CD8-positive, alpha-beta T cell (primary cell): ENCODE measurements at places on chromosomes 11 and 22.

- DNase-seq, result no peak
Measured at GRCh38 chr11:114232400-114233059, 63.7 kb upstream of the NNMT start.

DNA sequence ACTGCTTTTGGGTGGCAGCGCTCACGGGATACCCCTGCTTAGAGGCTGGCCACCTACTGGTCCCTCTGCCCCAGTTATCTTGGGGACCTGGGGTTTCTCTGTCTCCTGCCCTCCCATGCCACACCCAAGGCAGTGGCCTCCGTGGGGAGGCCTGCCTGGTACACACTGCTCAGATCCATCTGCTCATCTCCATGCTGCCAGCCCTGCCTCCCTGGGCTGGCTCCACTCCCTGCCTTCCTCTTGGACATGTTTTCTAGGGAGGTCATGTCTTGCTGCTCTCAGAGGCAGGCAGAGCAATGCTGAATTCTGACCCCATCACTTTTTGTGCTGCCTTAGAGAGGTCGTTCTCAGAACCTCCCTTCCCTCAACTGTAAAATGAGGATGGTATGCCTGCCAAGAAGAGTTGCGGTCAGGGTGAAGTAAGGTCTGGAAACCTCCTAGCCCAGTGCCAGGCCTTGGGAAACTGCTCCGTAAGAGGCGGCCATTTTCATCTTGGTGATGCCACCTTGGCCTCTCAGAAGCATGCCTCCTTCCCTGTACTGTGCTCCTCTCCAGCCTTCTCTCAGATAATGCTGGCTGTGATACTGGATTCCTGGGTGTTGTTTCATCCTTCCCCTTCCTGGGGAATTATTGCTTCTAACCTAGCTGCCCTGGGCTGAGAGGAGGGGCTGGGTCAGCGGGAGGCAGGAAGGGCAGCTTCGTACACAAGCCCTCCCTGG lies 186.4 kb upstream of the ZBED5 start:
- DNase-seq, result no peak

DNA sequence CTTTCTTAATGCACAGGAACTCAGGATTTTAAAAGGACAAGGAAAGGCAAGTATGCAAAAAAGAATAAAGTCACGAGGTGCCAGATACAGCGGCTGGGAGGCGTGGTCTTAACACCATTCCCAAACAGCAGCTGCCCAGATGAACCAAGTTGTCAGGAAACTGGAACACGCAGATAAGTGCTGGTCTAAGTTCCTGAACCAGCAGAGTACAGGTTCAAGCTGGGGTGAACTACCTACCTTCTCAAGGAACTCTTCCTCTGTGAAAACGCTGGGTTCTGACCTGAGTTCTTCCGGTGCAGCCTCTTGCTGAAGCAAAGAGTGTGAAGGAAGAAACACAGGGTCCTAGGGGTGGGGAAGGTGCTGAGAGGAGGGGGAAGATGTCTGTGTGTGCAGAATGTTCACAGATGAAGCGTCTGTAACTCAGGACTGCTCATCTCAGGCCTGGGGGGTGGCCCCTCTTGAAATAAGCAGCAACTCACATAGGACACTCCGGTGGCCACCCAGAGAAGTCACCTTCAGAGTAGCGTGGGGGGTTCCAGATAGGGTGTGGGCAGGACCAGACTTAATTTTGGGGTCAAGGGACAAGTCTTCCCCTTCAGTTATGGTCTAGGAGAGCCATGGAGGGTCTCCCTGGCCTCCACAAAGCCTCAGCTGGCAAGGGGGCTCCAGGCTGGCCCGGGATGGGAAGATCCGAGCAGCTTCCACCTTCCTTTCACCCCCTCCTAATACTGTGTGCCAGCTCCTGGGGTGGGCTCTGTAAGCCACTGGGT lies 3.2 kb downstream of the TPST2 start:
- peak; percentile 27 for DNase-seq

GRCh38 chr22:19896665-19897355 lies 42.1 kb upstream of the GNB1L start:
- no peak for DNase-seq

DNA sequence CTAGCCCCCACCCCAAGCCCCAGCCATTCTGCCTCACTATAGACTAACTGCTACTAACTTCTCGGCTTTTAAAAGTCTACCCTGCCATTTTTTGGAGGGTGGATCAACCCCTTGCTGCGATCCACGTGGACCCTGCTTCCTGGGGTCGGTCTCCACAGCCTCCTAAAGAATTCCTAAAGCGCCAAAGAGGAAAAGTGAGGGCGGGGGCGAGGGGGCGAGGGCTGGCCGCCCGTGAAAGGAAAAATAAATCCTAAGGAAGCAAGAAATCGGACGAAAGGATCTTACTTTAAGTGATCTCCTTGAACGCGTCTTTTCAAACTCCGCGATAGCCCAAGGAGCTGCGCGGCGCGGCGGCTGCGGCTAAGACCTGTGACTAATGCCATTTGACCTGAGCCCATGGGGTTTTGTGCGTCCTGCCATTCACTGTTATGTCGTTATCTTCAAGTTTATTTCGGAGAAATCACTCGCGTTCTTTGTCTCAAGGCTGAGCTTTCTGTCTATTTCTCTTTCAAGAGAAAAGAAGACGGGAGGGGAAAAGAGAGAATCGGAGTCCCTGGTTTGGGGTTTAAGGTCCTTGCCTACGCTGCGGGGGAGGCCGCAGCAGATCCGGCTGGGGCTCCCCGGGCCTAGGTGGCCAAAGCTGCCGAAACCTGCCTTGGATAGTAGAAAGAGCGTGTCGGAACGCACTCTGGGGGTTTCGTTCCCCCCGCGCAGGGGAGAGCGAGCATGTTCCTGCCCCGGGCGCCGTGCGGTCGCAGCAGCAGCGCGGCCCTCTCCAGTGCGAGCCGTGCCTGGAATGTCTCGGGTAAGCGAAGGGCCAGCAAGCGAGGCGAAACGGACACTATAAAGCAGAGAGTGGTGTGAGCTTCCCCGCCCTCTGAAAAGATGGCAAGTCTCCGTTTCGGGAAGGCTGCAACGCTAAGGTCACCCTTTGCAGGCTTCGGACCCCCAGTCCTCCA lies 2.8 kb upstream of the DBX1 start:
- no peak for DNase-seq

- no peak for DNase-seq
Measured at GRCh38 chr11:6225896-6226295, 8.5 kb downstream of the FHIP1B start.

DNA sequence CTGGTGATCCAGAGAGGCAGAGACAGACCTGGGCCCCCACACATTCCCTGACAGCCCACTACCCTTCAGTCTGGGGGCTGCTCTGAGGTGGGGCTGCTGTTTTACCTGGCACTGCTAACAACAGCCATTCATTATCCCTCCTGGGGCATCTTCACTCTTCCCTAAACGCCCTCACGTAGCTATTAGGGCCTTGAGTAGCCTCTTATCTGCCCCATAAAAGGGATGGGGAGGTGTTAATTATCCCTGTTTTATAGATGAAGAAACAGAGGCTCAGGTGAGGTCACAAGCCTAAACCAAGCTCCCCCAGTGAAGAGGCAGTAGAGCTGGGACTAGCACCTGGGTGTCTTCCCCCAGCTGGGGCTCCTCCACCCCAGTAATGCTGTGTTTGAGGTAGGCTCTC lies 79.5 kb downstream of the KIAA1671 start:
- DNase-seq, result no peak

DNA sequence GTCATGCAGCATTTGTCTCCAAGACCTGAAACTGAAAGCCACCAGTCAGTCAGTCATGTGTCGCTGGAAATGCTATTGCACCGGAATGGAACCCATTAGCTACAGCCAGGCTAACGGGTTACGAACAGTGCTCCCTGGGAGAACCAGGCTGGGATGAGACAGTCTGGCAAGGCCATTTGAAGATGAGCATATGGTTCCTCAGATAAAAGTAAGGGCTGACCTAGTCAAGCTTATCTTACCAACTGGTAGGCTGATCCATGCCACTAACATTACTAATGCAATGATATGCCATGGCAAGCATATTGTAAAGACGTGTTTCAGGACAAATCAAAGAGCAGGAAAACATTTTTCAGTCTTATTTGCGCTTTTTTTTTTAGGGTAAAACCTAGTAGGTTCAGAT lies 28.4 kb downstream of the NAP1L4 start:
- no peak for DNase-seq

GRCh38 chr11:109088086-109088485 lies 333.9 kb upstream of the C11orf87 start:
- DNase-seq, result no peak

- no peak for DNase-seq
Measured at GRCh38 chr22:50576806-50577696, 1.2 kb downstream of the CPT1B start.

DNA sequence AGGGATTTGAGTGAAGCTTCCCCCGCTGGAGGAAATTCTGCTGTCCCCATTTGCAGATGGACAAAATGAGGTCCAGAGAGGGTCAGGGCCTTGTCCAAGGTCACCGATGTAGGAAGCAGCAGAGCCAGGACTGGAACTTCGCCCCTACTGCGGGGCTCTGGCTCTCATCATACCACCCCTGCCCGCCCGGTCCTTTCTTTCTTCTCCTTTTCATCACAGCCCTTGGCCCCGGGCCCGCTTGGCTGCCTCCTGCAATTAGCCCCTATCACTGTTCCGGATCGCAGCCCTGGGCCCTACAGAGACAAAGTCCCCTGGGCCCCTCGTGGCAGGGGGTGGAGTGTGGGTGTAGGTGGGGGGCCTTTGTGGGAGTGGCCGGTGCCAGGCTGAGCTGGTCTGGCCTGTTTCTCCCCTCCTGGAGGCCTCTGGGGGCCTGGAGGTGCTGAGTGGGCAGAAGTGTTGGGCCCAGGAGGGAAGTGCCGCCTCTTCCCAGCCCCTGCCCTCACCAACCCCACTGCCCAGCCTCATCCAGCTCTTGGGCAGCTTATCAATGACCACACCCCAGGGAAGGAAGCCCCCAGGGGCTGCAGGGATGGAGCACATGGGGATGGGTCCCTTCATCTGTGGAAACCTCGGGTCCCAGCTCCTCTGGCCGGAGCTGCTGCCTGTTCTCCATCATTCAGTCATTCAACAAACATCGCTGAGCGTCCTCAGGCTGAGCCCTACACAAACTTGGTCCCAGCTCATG lies 3.4 kb downstream of the EMID1 start:
- DNase-seq, result no peak

- no peak for DNase-seq
Measured at GRCh38 chr22:33013531-33014162, 44.5 kb downstream of the SYN3 start.

GRCh38 chr11:3111466-3111865 lies 53.6 kb downstream of the OSBPL5 start:
- DNase-seq, result no peak
